ENCODE measurements at places on chromosomes 6 and 20.

DNA sequence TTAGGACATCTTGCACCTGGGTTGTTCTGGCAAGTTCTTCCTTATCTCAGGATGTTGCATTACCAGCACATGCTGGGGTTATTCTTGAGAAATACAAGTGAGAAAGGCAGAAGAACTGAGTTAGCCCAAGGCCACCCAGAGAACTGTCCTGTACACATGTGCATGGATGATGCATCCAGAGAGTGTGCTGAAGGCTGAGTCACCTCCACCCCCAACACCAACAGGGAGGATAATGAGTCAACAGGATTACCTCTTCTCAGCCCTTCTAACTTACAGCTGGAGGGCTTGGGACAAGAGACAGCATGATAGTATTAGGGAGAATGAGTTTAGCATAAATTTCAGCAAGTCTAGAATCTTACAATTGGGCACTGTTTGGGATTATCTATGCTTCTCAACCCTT, 8.5 kb downstream of the SCGN start:
- no peak for DNase-seq

GRCh38 chr6:45076217-45076930, 251.8 kb upstream of the RUNX2 start:
- DNase-seq = no peak

GRCh38 chr6:158257781-158258180, 54.5 kb upstream of the TULP4 start:
- no peak for DNase-seq

- no peak for DNase-seq
Observed at GRCh38 chr6:63864671-63865318, 229.2 kb downstream of the PHF3 start.

- no peak for DNase-seq
Observed at GRCh38 chr20:58374027-58374850, 14.8 kb upstream of the VAPB start.

DNA sequence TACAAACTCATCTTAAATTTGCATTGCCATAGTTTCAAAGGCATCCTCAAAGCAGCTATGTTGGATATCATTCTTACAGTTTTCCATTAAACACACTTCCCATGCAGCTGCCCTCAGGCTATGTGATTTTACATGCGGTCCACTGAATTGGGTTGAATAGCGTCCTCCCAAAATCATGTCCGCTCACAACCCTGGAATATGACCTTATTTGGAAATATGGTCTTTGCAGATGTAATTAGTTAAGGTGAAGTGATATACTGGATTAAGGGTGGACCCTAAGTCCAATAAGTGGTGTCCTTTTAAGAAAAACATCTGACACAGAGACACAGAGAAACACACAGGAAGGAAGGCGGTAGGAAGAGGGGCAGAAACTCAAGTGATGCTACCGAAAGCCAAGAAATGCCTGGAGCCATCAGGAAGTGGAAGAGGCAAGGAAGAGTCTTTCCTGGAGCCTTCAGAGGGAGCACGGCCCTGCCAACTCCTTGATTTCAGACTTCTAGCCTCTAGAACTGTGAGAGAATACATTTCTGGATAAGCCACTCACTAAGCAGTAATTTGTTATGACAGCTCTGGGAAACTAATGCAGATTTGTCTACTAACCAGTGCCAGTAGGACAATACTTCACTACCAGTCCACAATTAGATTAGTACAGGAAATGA, 42.7 kb upstream of the NHSL1 start:
- DNase-seq = no peak

DNA sequence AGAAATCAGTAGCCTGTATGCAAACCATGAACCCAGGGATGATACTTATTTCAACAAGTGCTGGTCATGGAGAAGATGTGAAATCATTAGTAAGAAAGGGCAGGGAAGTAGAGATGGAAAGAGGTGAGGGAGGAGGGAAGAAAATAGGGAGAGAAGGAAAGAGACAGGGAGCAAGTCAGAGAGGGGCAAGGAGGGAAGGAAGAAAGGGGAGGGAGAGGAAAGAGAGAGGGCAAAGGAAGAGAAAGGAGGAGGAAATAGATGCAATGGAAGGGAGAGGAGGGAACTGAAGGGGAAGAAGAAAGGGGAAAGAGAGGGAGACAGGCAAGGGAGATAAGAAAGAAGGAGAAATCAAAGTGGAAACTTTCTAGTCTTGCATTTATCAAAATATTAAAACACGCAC, 195.1 kb downstream of the KIF16B start:
- no peak for DNase-seq

Measured in stimulated activated CD4-positive, alpha-beta T cell treated with anti-CD3 and anti-CD28 coated beads, Interleukin-1b, Interleukin-23, amount 100 ng/mL, for 1 hour (primary cell).